ENCODE measurements at places on chromosomes 1 and 21.
A peak's percentile ranks its signal among the peaks of the same experiment; 100 is the strongest.

DNA sequence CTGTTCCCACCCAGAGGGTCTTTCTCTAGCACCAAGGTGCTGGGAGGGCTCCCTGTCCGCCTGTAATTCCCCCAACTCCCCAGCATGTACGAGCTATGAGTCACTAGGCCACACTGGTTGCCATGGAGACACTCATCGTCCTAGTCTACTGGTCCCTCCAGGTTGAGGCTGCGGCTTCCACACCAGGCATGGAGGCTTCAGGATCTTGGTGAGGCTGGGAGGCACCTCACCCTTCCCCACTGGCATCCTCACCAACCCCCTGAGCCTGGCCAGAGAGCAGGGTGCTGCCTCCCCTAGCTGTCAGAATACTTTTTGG is 75.6 kb upstream of the KAZN start:
- no peak for DNase-seq

- no peak for DNase-seq
Observed at GRCh38 chr1:193448682-193449461, 262.5 kb upstream of the B3GALT2 start.

DNA sequence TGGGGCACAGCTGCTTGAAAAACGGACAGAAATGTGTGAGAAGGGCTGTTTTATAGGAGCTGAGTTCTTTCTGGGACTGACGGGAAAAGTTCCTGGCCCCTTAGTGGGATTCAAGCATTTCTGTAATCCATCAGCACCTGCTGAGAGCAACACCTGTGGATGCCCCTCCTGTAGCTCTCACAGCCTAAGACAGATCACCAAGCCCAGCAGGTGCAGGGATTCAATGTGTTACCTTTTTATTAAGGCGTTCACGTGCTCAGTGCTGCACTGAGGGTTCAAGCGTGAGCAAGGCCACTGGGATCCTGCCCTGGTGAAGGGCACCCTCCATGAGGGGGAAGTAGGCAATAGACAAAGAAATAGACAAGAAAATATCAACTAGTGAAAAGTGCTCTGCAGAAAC is 14.9 kb downstream of the OLFML2B start:
- no peak for DNase-seq

DNA sequence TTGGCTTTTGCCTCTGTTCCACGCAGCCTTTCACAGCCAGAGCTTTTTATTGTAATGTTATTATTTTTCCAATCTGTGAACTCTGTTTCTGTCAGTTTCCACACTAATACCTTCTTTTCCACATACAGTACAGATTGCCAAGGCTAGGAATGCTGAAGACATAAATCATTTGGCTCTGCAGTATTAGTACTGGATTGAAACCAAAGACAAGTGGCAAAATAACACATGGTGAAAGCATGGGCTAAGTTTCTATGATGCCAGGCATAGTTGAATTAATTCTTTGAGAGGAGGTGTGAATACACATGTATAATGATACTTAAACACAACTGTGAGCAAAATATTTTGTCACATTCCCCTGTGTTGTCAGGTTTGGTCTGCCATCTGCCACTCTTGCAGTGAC is 73.5 kb downstream of the TMEM200B start:
- DNase-seq = no peak

GRCh38 chr1:206693592-206693991 is 8.9 kb downstream of the MAPKAPK2 start:
- DNase-seq = no peak

- DNase-seq = no peak
Observed at GRCh38 chr21:40813918-40814317, 33.0 kb downstream of the DSCAM start.

DNA sequence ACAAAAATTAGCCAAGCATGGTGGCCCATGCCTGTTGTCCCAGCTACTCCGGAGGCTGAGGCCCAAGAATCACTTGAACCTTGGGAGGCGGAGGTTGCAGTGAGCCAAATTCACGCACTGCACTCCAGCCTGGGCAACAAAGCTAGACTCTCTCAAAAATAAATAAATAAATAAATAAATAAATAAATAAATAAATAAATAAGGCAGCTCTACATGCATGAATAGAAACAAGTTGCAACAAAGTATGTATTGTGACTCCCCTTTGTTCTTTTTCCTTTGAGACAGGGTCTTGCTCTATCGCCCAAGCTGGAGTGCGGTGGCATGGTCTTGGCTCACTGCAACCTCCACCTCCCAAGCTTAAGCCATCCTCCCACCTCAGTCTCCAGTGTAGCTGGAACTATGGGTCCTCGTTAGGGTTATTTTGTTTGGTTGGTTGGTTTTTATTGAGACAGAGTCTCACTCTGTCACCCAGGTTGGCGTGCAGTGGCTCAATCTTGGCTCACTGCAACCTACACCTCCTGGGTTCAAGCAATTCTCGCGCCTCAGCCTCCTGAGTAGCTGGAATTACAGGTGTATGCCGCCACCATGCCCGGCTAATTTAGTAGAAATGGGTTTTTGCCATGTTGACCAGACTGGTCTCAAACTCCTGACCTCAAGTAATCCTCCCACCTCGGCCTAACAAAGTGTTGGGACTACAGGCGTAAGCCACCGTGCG is 8.0 kb downstream of the USP48 start:
- no peak for DNase-seq

DNA sequence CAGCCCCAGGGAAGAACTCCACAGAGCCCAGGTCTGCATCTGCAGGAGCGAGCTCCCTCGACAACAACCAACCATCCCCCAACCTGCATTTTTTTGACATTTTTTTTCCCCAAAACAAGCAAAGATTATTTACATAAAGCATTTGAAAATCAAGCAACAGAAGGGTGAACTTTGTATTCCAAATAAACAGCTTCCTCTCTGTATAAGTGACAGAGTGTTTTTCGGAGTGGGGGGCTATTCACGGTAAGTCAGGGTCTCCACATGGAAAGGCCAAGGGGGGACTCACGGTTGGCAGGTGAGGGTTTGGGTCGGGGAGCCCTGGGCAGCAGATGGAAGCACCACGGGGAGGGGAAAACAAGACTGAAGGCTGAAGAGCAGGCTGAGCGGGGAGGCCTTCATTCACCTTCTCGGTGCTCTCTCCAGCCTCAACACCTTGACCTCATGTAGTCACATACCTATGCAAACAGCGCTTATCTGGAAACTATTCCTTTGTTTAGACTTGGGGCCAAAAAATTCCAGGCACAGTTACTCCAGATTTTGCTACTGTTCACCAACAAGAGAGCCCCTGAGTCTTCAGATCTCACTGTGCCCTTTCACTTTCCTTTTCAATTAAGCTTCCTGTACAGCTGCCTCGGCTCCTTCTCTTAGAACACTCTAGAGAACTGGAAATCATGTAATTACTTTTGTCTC is 27.6 kb downstream of the C2CD2 start:
- DNase-seq = no peak

- peak; percentile 72 for DNase-seq
Observed at GRCh38 chr1:9004700-9005394, 21.4 kb downstream of the SLC2A7 start.

- DNase-seq = no peak
Observed at GRCh38 chr1:152657677-152658076, 5.5 kb upstream of the LCE2D start.

DNA sequence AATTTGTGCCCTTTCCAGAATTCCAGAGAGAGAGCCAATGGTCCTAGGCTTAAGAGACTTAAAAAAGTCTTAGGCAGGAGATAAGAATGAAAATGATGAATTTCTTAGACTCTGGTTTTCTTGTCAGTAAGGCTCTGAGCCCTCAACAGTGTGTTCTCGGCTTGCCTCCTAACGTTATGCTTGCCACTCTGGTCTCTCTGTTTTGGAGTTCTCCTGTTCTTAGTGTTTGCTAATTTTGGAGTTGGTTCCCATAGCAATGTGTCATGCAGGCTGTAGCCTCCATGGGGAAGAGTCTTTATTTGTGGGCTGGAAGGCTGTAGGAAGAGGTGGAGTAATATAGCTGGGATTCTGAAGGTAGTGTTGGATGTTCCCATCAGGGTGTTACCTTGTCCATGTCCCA is 19.9 kb downstream of the TBX19 start:
- no peak for DNase-seq

DNA sequence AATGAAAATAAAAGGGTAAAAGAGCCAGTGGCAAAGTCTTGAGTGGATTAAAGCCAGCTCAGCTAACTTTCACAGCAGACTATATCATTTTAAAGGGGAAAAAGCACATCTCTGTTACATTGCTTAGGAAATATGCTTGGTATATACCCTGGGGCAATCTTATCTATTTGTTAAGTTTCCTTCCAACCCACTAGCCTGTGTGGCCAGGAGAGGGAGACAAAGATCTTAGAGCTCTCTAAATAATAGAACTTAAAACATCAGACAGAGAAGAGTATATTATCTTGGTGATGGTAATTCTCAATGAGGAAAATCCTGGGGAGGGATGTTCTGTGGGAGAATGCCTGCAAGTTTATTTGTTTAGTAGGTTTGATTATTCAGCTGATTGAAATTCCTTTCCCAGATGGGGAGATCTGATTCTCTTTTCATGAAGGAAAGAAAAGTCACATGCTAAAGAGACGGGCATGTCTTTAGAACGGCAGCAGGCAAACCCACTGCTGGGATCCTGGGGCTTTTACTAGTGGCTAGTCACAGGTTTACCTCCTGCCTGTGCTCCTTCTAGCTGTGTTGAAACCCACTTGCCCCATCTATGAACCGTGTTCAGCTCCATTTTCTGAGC is 3.6 kb downstream of the KCNE2 start:
- peak; percentile 54 for DNase-seq

GRCh38 chr1:7729761-7730160 is 41.3 kb upstream of the VAMP3 start:
- DNase-seq = no peak

GRCh38 chr21:38956007-38956406 is 150.3 kb downstream of the ETS2 start:
- DNase-seq = no peak

- no peak for DNase-seq
Observed at GRCh38 chr1:236066054-236066453, 1.2 kb upstream of the NID1 start.

DNA sequence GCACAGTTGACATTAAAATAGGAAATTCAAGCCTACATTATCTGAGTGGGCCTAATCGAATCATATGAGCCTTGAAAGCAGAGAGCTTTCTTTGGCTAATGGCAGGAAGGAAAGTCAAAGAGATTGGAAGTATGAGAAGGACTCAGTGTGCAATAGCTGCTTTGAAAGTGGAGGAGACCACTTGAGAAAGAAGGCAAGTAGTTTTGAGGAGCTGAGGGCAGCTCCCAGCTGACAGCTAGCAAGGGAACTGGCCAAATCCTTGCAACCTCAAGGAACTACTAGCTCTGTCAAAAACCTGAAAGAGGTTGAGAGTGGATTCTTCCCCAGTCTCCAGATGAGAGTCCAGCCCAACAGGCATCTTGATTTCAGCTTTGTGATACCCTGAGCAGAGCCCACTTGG is 149.0 kb upstream of the CACYBP start:
- no peak for DNase-seq

- no peak for DNase-seq
Observed at GRCh38 chr1:110515891-110516290, 3.1 kb downstream of the KCNA10 start.

DNA sequence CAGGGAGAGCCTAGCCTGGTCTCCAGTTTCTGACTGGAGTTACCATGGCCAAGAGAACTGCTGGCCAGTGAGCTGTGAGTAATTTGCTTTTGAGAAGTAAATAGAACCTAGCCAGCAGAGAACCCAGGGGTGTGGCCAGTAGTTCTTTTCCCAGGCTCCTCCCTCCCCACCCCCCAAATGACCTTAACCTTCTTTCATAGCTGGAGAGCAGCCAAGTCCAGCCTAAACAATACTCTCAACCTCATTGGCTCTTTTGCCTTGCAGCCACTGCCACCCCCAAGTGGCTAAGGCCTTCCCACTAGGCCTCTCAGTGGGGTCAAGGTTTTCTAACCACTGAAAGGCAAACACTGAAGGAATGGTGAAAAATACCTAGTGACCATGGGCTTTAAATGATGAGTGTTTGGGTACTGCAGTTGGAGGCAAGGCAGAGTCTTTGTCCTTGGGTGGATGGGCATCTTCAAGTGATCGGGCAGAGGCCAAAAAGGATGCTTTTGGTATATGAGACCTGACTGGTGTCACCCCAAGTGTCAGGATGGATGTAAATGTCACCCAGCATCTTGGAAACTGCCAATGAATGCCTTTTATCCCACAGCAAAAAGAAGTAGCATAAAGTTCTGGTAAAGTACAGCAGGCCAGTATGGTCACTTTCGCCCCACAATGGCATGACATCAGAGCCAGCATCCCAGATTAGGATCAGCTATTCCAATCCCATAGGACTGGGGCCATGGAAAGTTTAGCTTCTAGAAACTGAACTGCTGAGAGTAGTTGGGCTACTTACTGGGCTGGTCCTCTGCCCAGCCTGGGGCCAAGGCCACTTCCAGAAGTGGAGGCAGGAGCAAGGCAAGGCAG is 3.5 kb upstream of the PIGV start:
- DNase-seq = no peak

DNA sequence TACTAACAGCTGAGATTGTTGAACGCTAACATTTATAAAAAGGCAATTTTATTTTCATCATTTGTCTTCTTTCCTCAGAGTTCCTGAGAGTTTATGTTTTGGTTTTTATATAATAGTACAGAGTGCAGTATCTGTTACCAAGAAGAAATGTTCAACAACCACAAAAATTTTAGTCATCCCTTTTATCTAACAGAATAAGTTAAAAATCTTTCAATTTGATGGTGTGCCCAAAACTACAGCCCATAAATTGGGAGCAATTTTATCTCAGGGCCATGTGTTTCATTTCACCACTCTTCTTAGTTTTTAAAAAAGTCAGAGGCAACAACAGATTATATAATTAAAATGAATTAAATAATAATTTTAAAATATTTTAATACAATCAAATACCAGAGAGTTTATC is 37.1 kb downstream of the NEXN start:
- DNase-seq = no peak
